ENCODE measurements at places on chromosomes 7 and 10.

GRCh38 chr7:28180364-28181147, at the start of gene JAZF1:
JAZF1 (minus strand) TSS chr7:28180795.
- no peak for DNase-seq

DNA sequence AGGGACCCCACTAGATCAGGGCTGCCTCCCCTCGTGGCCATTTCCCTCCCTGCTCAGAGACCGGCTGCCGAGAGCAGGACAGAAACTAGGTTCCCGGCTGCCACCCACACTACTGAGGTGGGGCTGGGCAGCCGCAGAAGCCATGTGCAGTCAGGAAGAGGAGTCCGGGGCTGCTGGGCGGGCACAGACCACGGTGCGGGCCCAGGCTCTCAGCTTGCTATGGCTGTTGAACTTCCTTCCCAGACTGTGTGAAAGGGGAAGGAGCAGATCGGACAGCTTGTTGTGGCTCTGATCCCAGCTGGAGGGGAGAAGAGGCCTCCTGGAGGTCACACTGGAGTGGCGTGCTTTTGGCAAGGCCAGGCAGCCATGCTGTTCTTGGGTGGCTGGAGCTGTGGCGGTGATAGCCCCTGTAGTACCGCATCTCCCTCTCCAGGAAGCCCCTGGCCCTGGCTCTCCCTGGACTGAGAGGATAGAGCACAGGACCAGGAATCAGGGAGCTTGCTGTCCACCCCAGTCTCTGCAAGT, 56.8 kb downstream of the HK1 start:
- DNase-seq = no peak

DNA sequence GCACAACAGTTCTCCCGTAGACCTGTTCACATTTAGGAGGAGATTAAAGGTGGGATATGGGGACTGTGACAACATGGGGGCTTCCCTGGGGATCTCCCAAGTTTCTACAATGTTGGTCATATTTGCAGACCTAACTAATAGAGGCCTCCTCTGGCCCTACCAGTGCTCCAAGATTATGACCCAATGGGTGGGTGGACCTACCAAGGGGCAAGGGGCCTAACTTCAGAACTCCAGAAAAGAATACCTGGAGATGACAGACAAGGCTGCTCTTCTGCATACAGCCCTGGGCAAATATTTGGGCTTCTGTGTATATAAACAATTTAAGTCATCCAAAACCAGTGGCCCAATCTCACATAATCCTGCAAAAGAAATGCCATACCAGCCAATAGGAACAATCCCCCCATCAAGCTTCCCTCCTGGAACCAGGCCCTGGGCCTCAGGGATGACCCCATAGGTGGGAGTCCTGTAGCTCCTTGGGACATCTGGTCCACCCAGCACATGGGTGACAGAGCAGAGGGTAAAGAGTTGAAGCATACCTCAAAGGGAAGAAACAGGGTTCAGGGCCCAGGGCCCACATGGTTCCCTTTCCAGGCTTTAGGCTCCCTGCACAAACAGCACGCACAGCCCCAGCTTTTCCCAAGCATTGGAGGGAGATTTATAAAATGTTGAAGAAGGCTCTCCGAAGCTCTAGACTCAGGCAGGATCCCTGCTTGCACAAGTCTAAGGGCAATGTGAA, 86.1 kb upstream of the CHST15 start:
- DNase-seq = no peak

GRCh38 chr7:105261689-105262088, 127.0 kb downstream of the SRPK2 start:
- DNase-seq = no peak

GRCh38 chr7:111756687-111757178, 194.4 kb upstream of the IMMP2L start:
- DNase-seq = peak; percentile 79

GRCh38 chr10:57968328-57969016, 299.2 kb downstream of the IPMK start:
- DNase-seq = no peak
